ENCODE measurements at places on chromosomes 1 and 21.

DNA sequence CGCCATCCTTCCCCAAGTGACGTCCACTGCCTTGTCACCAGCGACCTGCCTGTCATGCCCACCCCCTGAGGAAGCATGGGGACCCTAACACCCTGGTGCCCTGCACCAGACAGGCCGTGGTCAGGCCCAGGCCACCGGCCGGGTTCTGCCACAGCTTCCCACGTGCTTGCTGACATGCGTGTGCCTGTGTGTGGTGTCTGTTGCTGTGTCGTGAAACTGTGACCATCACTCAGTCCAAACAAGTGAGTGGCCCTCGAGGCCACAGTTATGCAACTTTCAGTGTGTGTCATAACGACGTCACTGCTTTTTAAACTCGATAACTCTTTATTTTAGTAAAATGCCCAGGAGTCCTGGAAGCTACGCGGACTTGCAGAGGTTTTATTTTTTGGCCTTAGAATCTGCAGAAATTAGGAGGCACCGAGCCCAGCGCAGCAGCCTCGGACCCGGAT is 8.5 kb upstream of the CTRC start:
- no peak for DNase-seq

GRCh38 chr21:15060543-15061175 is 4.1 kb downstream of the NRIP1 start:
- DNase-seq = no peak

DNA sequence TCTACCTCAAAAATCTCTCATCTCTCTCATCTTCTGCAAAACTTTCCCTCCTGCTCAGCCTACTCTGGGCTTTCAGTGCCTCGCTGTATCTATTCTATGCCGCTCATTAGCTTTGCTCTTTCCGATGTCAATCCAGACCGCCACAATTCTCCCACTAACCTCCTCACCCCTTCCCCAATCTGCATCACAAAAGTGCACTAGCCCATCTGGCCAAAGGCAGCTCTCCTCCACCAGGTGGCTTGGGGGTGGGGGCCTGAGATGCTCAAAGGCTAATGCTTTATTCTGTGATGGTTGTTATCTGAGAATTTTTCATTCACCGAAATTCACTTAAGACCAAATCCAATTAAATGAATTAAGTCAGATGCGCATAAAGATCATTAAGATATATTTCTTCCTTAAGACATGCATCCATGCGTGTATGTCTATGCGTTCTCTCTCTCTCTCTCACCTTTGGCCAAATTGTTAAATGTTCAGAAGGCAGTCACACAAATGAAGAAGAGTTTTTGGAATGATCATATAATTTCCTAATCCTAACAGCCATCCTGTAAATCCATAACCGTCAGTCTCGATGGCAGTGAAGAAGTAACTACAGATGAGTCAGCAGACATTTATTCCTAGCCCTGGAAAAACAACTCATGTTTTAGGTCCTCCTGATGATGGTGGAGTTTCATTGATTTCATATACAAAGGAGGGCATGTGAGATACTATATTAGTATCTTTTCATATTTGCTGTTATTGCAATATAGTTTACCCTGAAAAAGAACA is 111.3 kb downstream of the C1orf21 start:
- no peak for DNase-seq

DNA sequence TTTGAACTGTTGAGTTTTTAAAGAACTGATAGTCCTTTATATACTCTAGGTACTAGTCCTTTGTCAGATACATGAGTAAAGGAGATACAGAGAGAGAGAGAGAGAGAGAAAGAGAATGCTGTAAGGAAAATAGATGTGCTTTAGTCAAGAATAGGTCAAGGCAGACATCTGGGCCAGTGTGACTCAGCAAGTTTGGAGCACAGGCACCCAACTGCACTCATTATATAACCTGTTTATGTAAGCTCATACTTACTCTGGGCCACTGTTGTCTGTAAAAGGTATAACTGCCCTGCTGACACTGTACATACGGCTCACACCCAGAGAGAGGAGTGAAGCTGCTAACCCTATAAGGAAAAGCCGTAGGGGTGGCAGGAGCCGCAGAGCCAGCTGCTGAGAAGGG is 32.2 kb upstream of the AKT3 start:
- DNase-seq = no peak

DNA sequence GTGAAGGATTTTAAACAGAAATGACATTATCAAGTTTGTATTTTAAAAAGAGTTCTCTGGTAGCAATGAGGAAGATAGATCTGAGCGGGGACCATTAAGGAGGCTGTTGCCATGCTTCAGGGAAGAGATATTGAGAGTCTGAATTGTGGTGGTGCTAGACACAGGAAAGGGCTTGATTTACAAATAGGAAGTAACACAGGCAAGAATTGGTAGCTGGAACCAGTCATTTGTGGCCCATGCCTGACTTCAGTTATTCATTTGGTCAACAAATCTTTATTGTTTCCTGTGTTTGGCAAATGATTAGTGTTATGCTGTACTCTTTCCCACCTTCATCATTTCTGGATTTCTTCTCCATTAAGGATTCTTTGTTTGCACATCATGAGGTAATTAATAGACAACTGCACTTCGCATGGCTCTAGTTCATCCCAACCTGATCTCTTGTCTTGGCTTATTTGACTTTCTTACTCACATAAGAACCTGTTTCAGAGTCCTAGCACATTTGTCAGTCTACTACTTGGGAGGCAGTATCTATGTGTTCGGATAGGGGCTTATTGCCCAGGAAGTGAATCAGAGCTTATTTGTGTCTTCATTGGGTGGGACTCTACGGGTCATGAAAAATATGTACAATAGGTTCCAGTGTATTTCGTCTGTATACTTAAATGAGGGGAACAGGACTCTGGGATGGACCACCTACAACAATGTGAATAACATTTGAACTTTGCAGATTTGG is 32.3 kb downstream of the EEIG2 start:
- DNase-seq = no peak

DNA sequence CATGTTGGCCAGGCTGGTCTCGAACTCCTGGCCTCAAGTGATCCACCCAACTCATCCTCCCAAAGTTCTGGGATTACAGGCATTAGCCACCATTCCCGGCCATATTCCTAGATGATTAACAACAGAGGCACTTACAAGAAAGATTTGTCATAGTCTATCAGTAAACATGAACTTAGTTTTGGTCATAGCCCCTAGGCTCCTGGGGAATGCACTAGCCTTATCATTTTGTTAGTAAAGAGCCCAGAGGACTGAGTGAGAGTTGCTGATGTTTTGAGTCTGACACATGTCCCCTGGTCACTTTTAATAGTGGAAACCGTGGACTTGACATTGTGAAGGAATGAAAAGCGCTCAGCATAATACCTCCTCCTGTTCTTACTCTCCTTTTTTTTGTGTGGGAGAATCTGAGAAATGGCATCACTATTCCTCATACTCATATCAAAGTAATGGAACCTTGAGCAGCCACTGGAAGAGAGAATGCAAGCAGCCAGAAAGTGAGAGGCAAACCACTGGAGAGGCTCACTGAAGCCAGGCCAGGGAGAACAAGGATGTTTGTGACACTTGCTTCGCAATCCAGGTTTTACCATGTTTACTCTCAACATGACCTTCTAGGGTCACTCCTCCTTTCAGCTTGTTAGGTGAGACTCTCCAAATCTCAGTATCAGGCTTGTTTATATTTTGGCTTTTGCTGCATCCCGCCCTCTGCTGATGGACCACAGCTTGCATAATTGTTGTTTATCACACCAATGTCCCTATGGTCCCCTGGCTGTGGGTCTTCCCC is 14.8 kb downstream of the ATP1B1 start:
- no peak for DNase-seq

DNA sequence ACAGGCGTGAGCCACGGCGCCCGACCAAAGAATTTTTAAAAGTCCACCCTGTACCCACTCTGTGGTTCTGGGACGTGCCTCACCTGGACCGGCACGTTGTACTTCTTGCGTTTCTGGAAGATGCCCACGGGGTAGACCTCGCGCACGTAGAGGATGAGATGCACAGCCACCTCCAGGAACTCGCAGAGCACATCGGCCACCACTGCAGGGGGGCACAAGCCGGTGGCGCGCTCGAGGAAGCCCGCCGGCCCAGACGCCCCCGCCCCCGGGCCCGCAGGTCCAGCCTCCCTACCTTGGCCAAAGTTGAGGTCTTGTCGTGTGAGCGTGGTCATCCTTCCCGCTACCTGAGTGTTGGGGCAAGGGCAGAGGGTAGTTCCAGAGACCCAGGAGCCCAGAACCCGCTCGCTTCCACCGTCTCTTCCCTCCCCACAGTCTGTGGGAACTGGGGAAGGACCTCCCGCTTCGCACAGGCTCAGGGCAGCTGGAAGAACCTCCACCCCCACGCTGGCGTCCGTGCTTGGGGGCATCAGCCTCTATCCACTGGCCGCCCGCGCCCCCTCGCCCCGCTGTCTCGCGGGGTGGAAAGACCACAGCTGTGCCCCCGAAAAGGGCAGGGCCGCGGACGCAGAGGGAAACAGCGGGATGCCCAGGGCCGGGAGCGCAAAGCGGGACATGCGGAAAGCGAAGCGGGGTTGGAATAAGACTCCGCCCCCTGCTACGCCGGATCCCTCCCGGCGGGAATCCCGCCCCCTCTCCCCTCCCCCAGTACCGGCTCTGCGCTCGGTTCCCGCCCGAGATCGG is 478 bp downstream of the MAD2L2 start:
- DNase-seq = no peak

DNA sequence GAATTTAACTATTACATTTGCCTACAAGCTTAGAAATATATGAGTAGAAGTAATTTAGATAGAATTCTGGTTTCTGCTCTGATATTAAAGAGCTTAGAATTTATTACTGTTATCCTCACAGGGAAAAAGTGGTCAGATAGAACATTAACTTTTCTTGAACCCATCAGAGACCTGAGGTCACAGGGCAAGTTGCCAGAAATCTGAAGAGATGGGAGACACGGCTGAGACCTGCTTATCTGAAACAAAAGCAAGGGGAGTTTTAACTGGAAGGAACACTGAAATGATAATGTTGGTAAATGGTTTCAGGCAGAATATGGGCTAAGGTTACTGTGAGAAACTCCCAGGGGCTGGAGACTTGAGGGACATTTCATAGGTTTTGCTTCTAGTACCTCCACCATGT is 28.0 kb upstream of the USP25 start:
- DNase-seq = no peak

DNA sequence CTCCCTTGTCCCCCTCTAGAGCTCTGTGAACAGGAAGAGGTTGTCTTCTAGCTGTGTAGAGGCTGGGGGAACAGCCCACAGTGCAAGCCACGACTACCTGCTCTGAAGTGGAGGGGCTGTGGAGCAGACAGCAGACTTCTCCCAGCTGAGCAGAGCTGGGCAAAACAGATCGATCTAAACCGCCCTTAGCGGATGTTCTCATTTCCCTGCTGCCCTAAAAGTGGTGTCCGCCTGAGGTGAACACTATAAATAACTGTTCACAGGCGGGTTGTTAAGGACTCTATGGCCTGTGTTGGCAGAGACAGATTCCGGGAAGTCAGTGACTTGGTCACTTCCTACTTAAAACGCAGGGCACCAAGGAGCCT is 203.2 kb downstream of the RHOU start:
- no peak for DNase-seq

- DNase-seq = no peak
Observed at GRCh38 chr1:201625851-201626251, 86.9 kb downstream of the NAV1 start.

DNA sequence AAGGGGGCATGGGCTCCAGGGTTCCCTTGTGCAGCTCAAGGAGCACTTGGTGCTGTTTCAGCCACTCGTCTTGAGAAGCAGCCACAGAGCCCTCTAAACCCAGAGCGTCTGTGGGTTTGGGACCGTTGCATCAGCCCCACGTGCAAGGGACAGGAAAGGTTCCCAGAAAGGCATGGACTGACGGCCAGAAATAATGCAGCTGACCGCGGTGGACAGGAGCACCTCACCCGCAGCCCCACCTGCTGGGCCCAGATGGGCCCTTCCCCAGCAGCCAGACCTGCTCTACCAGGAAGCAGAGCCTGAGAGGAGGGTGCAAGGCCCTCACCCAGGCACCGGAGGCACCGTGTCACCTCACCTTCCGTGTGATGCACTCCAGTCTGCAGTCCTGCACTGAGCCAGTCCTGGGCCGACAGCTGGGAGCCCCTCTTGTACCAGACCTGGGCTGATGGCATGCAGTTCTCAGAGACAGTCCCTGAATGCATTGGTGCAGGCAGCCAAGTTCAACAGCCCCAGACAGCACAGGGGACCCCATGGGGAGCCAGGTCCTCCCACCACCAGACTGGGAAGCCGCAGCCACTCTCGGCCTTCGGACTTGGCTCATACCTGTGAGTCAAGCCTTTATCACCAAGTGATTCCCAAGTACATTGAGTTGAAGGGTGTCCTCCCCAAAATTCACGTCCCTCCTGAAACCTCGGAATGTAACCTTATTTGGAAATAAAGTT is 4.8 kb upstream of the TFF3 start:
- no peak for DNase-seq

GRCh38 chr1:63732666-63733065 is 41.2 kb upstream of the ROR1 start:
- DNase-seq = no peak

- no peak for DNase-seq
Observed at GRCh38 chr1:10146391-10146790, 64.0 kb upstream of the KIF1B start.

- no peak for DNase-seq
Observed at GRCh38 chr1:62901650-62902049, 117.7 kb downstream of the ATG4C start.

DNA sequence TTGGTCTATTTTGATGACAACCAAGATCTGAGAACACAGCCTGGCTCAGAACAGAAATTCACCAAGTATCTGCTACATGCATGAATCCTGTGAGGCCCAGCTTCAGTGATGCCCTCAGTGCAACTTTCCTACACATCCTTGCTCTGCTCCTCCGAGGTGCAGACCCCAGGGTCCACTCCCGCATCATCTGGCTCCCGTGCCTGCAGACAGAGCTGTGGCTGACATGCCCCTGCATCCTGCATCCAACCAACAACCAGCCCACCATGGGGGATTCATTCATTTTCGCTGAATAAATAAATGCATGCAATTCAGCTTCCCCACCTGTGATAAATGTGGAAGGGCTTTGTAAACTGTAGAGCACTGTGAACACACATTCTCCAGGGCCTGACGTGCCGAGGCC is 112.3 kb downstream of the GLIS1 start:
- no peak for DNase-seq

DNA sequence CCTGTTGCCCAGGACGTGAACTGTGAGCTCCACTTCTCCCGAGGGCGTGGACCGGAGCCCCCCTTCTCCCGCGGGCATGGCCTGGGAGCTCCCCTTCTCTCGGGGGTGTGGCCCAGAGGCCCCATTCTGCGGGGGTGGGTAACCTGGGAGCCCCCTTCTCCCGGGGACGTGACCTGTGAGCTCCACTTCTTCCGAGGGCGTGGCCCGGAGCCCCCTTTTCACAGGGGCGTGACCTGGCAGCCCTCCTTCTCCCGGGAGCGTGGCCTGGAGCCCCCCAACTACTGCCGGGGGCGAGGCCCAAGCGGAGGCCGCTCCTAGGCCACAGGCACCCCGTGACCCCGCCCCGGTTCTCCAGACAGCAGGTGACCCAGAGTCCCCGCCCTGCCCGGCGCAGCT is 320 bp downstream of the C1orf174 start:
- no peak for DNase-seq

Data from stimulated activated CD4-positive, alpha-beta T cell treated with anti-CD3 and anti-CD28 coated beads, TNF-alpha, amount 100 ng/mL, for 4 hours (primary cell).